Stimulated activated CD8-positive, alpha-beta memory T cell treated with anti-CD3 and anti-CD28 coated beads, Interleukin-7, amount 100 ng/mL, for 48 hours (primary cell): ENCODE measurements at places on chromosomes 16 and 17.

DNA sequence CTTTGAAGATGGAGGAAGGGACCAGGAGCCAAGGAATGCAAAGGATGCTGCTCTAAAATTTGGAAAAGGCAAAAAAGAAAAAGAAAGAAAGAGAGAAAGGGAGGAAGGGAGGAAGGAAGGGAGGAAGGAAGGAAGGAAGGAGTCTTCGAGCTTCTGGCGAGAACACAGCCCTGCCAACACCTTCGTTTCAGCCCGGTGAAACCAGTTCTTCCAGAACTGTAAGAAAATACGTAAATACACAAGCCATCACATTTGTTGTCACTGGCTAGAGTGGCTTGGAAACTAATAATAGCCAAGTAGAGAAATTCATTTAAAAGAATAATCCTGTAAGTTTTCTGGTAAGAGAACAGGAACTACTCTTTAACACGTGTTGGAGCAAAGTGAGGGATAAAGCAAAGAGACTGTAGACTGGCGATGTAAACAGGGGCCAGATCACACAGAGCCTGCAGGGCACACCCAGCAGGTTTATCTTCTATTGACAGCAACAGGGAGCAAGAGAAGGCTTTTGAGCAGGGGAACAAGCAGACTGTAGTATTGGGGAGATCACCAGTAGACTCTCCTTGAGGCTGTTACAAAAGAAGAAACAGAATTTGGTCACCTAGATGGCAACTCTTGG lies 188.7 kb upstream of the MPHOSPH6 start:
- no peak for DNase-seq

GRCh38 chr17:37726248-37726647 lies 18.6 kb downstream of the HNF1B start:
- no peak for DNase-seq

- no peak for DNase-seq
These were observed 429.8 kb downstream of the MAF start for GRCh38 chr16:79170555-79171246.

DNA sequence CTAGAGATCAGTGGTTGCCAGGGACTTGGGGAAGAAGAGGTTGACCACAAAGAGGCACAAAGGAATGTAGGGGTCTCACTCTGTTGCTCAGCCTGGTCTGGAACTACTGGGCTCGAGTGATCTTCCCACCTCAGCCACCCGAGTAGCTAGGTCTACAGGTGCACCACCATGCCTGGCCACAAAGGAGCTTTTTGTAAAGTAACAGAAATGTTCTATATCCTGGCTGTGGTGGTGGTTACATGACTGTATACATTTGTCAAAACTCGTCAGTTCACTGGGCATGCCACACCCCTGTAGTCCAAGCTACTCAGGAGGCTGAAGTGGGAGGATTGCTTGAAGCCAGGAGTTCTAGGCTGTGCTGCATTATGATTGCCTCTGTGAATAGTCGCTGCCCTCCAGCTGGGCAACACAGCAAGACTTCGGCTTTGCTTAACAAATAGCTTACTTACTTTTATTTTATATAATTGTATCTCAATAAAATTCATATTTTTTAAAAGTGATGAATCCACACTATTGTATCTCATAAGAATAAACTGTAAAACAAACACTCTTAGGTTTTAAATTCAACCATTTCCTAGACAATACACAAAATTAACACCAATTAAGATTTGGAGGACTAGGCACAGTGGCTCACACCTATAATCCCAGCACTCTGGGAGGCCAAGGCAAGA lies 5.0 kb downstream of the SKA2 start:
- no peak for DNase-seq

- no peak for DNase-seq
These were observed 74.1 kb upstream of the NKD1 start for GRCh38 chr16:50474138-50474537.

DNA sequence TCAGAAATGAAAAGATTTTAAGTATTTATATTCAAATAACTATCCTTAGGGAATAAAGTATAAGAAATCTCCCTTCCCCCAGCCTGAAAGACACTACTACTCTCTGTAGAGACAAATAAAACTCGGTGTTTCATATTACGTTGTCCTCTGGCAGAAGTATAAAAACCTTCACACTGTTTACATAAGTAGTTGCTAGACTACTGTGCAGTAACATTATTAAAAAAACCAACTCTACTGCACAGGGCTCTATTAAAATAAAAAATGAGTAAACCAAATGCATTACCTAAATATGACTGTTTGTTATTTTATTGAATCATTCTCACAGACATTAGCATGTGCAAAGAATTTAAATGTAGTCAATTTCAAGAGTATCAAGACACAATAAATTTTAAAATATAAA lies 67.4 kb downstream of the MED13 start:
- no peak for DNase-seq

- DNase-seq, result no peak
These were observed 40.8 kb downstream of the MRM1 start for GRCh38 chr17:36641877-36642845.

DNA sequence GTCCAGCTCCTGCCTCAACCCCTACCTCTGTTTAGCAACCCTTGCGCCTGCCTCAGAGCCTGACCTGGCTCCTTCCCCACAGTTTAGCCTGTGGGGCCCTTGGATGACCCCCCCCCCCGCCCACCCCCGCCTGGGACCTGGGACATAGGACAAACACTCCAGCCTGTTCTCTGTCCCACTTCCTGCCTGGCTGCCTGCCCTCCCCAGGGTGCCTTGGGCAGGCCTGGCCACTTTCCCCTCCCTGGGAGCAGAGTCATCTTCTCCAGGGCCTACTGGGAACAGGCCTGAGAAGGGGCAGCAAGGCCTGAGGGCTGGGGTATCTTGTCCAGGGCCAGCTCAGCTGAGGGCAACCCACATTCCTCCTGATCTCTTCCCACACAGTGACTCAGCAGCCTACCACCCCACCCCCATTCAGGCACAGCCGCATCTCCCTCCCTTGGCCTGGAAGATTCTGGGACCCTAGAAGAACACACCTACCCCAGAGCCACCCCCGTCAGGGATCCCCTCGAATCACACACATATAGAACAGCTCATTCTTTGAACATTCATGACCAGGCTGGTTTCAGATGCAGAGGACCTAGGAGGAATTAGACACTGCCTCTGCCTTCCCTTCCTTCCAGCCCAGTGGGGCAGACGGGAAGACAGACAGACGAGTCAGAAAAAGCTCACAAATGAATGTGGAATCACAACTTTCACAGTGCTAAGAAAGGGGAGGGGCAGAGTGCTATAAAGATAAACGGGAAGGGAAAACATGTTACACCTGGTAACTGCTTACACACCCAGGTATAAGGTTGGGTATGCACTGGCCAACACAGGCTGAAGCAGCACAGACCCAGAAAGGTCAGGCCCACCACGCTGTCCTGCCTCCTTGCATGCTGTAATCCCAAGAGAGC lies 6.0 kb downstream of the FHOD1 start:
- no peak for DNase-seq

GRCh38 chr16:60304066-60304465 lies 1570.0 kb upstream of the GOT2 start:
- DNase-seq, result no peak

DNA sequence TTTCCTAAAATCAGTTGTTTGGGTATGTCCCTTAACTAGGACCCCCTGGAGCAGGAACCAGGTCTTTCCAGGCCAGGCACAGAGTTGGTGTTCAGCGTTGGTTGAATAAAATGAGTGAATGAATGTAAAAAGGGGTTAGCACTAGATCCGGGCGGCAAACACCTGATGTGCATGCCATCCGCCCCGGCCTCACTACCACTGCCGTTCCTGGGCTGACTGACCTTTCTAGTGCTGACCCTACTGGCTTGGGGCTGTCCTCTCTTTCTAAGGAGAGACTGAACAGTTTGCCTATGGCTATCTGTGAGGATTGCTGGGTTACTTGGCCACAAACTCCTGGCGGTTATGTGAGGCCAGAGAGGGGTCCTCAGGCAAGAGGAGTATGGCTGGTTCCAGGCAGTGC lies 10.1 kb upstream of the PHF12 start:
- no peak for DNase-seq
